ENCODE measurements at places on chromosomes 7 and 10.

DNA sequence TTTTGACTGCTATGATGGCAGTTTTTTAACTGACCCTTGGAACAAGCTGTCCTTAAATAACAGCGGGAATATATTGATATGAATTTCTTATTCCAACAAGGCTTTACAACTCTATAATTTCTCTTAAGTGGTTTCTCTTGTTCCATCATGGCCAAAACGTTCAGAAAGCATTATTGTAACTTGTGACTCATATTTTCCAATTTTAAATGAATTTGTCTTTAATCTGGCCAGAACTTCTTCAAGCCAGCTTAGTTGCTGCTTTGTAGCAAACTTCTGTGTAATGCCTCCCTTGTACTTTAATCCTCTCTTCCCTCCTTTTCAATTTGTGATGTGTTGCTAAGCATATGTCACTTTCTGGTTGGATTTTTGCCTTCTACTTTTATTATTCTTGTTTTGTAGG, 271.9 kb downstream of the KIF20B start:
- DNase-seq: no peak

GRCh38 chr7:140732416-140732815, 35.9 kb downstream of the NDUFB2 start:
- no peak for DNase-seq

DNA sequence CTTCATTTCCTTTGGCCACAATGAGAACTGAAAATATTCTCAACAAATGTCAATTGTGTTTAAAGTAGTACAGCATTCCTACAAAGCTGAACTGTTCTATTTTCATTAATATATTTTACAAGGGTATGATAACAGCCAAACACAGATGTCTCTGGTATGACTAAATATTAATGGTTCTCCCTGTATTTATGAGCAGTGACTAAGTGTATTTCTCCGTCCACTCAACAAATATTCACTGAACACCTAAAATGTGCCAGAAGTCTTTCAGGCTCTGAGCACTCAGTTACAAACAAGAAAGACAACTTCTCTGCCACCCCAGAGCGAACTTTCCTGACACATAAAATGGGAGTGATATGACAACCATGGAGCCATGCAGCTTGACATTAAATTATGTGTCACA, 135.6 kb downstream of the VPS41 start:
- no peak for DNase-seq

DNA sequence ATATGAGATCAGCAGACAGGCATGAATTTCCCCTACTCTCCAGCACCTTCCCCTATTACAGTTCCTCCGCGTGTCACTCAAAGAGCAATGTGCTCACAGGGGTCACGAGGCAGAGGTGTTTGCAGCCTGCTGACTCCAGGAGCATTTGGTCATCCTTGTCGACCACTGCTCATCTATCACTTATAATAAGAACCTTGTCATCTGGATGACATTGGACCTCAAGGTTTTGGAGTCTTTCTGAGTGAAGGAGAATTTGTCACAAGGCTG, 32.9 kb upstream of the PLPP4 start:
- DNase-seq: no peak

- DNase-seq: no peak
Observed at GRCh38 chr10:4984223-4984622, 19.4 kb downstream of the AKR1C2 start.

DNA sequence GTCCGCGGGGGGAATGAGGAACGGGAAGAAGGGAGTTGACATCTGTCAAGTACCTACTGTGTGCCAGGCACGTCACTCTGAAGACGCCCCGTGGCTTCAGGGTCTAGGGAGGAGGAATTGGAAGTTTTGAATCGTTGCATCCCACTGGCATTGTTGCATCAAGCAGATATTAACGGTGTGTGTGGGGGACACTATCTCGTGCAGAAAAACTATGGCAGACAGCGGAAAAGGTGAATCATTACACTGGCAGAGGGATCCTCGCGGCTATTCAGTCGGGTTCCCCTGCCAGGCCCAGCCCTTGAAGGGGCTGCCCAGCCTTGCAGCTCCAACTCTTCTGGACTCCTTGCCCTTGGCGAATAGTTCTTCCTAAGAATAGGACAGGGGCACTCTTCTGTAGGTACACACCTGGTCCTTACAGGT, 1.0 kb upstream of the KIAA1549 start:
- DNase-seq: no peak
